ENCODE measurements at places on chromosomes 1 and 21. TPM values are rescaled to one million over a fixed set of nuclear protein-coding genes. Genes with fewer than 3 reads are reported as not detected.

- no peak overlapping the region for H3K4me3 ChIP-seq
- no peaks in the 10 kb centered on the region for H3K4me1 ChIP-seq
- no peaks in the 10 kb centered on the region for H3K27me3 ChIP-seq
These were observed 11.9 kb downstream of the NIPAL3 start for GRCh38 chr1:24427545-24427862.

DNA sequence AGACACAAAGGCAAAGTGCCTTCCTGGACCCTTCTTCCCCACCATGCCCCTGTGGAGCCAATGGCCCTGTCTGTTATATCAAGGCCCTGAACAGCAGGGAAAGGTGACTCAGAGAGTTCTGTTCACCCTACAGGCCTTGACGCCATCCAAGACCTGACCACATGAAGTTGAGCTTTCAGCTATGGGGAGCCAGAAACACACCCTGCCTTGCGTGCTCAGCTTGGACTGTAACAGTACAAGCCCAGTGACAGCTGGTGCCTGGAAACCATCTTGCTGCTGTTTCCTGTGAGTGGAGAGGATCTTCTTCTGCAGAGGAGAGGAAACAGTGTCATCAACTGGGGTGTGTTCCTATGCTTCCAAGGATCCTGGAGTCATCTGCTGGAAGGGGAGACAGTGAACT, 165.0 kb upstream of the IRF2BP2 start:
- H3K4me3 ChIP-seq = no peak overlapping the region
- H3K27me3 ChIP-seq = no peaks in the 10 kb centered on the region
- H3K36me3 ChIP-seq = no peaks in the 10 kb centered on the region
- H3K4me1 ChIP-seq = peaks cover 14% of the 10 kb centered on the region
- DNase-seq = no peak

DNA sequence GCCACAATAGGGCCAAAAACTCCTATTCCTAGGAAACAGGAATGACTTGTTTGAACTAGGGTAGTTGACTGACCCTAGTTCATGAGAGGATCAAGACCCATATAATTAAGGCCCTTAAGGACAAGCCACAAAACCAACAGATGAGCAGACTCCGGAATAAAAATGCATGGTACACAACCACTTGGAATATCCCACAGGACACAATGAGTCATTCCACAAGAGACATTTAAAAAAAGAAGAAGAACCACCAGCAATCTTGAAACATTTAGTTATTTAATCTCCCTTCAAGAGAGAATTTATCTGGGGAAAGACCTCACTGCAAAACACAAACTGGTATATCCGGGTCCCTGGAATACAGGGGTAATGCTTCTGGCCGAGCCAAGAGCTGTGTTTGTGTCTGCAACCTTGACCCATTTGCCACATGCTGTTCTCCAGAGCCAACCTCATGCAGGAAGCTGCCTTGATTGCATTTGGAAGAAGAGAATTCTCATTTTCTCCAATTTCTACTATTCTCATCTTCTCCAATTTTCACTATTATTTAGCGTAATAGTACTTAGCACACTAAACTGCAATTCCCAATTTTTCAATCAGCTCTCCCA, 135.5 kb downstream of the TGFBR3 start:
- no peak overlapping the region for H3K4me3 ChIP-seq
- no peak for DNase-seq
- no peaks in the 10 kb centered on the region for H3K4me1 ChIP-seq

Gene GCSAML
- 6.7 TPM for total RNA-seq

- H3K4me3 ChIP-seq = no peak overlapping the region
- no peaks in the 10 kb centered on the region for H3K27me3 ChIP-seq
- DNase-seq = no peak
These were observed 5.5 kb downstream of the KLF18 start for GRCh38 chr1:44135886-44136285.

DNA sequence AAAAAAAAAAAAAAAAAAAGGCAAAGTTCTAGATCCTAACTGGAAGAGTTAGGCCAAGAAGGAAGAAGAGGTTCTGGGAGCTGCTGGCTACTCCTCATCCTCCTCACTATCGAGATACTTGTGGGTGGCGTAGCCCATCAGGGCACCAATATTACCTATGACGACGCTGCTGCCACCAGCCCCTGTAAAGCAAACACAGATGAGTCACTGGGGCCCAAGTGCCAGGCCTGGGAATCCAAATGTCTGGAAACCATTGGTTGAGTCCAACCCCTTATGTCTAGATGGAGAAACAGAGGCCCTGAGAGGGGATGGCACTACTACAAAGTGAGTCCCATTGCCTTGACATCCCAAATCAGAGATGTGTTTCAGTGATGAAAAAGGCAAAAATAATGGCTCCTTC, 5.7 kb downstream of the IFI6 start:
- DNase-seq = no peak
- peaks cover 33% of the 10 kb centered on the region for H3K4me1 ChIP-seq
- H3K36me3 ChIP-seq = peaks cover 16% of the 10 kb centered on the region
- H3K27me3 ChIP-seq = no peaks in the 10 kb centered on the region
- H3K4me3 ChIP-seq = no peak overlapping the region

DNA sequence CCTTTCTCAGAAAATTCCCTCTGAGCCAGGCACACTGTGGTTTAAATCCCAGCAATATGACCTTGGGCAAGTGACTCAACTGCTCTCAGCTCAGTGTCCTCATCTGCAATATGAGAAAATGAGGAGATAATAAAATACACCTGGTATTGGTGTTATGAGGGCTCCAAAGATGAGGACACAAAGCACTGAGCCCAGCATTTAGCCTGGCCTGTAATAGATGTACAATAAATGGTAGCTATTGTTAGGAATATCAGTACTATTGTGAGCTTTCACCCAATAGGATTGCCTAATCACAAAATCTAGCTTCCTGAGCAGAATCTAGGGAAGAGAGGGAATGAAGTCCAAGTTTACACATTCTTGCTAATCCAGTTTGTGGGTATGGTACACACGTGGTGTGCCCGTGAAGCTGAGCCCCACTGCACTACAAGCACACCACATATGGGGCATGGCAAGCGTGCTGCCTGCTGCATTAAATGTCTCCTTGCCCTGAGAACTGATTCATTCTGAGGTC, 24.3 kb upstream of the SLC30A1 start:
- H3K4me1 ChIP-seq = peaks cover 5% of the 10 kb centered on the region
- no peak overlapping the region for H3K4me3 ChIP-seq
- H3K36me3 ChIP-seq = no peaks in the 10 kb centered on the region
- no peak overlapping the region for H3K27ac ChIP-seq

Gene CFHR4
- not detected for total RNA-seq

GRCh38 chr1:66445492-66446181, 88.3 kb upstream of the SGIP1 start:
- peak; percentile 49 for DNase-seq
- H3K27ac ChIP-seq = peak overlapping the region; percentile 72
- peak overlapping the region; percentile 25 for H3K4me3 ChIP-seq
- H3K36me3 ChIP-seq = no peaks in the 10 kb centered on the region

- H3K4me3 ChIP-seq = no peak overlapping the region
- no peak overlapping the region for H3K27ac ChIP-seq
- no peaks in the 10 kb centered on the region for H3K4me1 ChIP-seq
These were observed 91.3 kb downstream of the RPE65 start for GRCh38 chr1:68358439-68358838.

DNA sequence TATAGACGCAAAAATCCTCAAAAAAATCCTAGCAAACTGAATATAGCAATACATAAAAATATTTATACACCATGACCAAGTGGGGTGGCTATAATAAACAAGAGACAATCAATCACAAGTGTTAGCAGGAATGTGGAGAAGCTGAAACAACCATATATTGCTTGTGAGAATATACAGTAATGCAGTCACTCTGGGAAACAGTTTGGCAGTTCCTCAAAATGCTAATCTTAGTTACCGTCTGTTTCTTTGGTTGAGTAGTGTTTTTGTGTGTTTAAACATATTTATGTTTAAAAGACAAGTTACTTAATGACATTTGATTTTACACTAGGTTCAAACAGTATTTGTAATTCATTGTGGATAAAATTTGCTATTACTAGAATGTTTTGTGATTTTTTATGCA, 792.0 kb downstream of the LTN1 start:
- H3K4me1 ChIP-seq = no peaks in the 10 kb centered on the region
- H3K27ac ChIP-seq = no peak overlapping the region
- no peak overlapping the region for H3K4me3 ChIP-seq
- no peaks in the 10 kb centered on the region for H3K36me3 ChIP-seq
- no peaks in the 10 kb centered on the region for H3K27me3 ChIP-seq
- no peak for DNase-seq

DNA sequence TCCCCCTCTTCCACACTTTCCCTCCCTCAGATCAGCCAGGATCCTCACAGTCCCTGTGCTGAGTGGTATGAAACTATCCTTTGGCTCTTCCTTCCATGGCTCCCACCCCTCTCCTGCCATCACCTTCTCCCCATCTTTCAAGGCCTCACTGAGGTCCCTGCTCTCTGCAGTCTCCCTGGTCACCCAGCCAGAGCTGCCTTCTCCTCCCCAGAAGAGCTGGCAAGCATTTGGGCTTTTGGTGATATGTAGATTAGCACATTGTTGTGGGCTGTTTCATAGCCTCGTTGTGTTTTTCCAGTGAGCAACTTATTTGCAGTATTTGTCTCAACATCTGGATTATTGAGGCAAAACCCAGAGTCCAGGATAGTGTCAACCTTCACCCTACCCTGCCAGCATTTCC, 2.2 kb downstream of the CSF1 start:
- H3K36me3 ChIP-seq = no peaks in the 10 kb centered on the region
- H3K4me1 ChIP-seq = peaks cover 12% of the 10 kb centered on the region
- no peaks in the 10 kb centered on the region for H3K27me3 ChIP-seq
- no peak overlapping the region for H3K27ac ChIP-seq
- H3K4me3 ChIP-seq = no peak overlapping the region

Gene TAF13
- total RNA-seq = 17.6 TPM

- no peaks in the 10 kb centered on the region for H3K27me3 ChIP-seq
- no peak overlapping the region for H3K4me3 ChIP-seq
- no peaks in the 10 kb centered on the region for H3K36me3 ChIP-seq
- H3K4me1 ChIP-seq = peaks cover 4% of the 10 kb centered on the region
- H3K27ac ChIP-seq = no peak overlapping the region
These were observed 31.5 kb downstream of the COL18A1 start for GRCh38 chr21:45436351-45437065.

Gene ACTL8
- total RNA-seq = not detected

GRCh38 chr1:113353580-113353979, 36.7 kb upstream of the MAGI3 start:
- H3K27ac ChIP-seq = no peak overlapping the region
- H3K27me3 ChIP-seq = no peaks in the 10 kb centered on the region
- no peaks in the 10 kb centered on the region for H3K4me1 ChIP-seq
- no peak overlapping the region for H3K4me3 ChIP-seq
- no peak for DNase-seq

Gene METTL25B
- 29.0 TPM for total RNA-seq

DNA sequence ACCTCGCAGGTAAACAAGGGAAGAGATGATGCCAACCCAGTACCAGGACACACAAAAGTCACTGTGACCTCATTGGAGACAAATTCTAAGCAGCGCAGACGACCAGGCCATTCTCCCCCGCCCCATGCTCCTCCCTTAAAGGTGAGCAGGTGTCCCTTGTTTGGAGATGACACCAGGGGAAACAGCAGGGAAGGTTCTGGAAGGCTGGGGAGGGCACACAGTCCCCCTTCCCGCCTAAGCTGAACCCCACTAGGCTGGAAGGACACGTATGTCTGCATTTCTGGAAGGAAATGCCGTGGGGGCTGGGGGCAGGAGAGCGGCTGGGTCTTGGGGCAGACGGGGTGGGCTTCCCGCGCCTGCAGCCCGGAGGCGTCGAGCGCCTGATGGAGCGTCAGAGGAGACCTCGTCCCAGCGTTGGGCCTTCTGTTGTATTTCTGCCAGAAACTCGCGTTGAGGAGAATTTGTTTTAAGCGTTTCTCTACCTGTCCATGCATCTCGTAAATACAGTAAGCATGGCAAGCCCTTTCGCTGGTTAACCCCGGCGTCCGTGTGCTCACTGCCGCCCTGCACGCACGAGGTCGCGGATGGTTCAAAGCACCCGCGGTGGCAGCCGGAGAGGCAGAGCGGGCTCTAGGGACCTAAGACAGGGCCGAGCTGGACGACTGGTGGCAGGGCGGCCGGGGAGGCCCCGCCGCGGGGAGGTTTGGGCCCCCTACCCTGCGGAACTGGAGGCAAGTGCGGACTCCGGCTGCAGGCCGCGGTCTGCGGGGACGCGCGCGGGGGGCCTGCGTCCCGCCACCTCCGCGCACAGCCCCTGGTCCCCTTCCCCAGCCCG, 1.2 kb upstream of the LHX4 start:
- H3K27me3 ChIP-seq = peaks cover 13% of the 10 kb centered on the region
- H3K4me1 ChIP-seq = peaks cover 12% of the 10 kb centered on the region
- no peak for DNase-seq
- H3K36me3 ChIP-seq = no peaks in the 10 kb centered on the region

Gene CRYBG2
- total RNA-seq = 1.5 TPM

DNA sequence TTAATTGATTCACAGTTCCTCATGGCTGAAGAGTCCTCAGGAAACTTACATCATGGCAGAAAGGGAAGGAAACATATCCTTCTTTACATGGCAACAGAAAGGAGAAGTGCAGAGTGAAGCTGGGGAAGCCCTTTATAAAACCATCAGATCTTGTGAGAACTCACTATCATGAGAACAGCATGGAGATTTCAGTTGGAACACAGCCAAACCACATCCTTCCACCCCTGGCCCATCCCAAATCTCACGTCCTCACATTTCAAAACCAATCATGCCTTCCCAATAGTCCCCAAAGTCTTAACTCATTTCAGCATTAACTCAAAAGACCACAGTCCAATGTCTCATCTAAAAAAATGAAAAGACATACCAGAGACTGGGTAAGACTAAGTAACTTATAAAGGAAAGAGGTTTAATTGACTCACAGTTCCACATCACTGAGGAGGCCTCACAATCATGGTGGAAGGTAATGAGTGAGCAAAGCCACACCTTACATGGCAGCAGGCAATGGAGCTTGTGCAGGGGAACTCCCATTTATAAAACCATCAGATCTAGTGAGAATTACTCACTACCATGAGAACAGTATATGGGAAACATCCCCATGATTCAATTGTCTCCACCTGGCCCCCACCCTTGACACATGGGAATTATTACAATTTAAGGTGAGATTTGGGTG, 105.2 kb downstream of the MRPL39 start:
- no peaks in the 10 kb centered on the region for H3K4me1 ChIP-seq
- H3K27ac ChIP-seq = no peak overlapping the region
- H3K36me3 ChIP-seq = no peaks in the 10 kb centered on the region
- H3K27me3 ChIP-seq = no peaks in the 10 kb centered on the region
- DNase-seq = peak; percentile 44

Gene PRDM16
- total RNA-seq = 0.59 TPM

DNA sequence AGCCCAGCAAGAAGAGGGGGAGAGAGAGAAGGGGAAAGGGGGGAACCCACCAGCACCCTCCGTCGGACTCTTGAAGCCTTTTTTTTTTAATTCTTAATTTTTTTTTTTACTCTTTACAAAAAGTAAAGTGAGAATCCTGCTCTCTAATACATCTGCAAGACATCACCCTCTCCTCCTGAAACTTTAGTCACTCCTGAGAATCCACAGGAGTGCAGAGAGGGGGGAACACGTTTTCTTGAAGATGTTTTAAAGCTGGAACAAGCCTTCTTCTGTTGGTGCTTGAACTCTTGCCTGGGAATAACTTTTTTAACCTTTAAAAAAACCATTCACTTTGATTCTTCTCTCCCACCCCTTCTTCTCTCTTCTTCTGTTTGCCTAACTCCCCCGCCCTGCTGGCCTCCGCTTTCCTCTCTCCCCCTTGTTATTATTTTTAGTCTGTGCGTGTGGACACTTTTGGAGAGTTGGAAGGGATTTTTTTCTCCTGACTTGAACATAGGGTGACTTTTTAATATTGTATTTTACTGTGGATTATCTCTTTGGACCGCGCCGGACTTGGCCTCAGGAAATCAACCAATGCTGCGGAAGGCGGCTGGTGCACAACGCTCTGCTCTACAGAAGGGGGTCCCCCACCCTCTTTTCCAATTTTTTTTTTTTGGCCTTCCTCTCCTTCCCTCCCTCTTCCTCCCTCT, 383 bp upstream of the PRRX1 start:
- no peak overlapping the region for H3K27ac ChIP-seq
- H3K4me3 ChIP-seq = no peak overlapping the region
- H3K27me3 ChIP-seq = peaks cover 6% of the 10 kb centered on the region
- no peaks in the 10 kb centered on the region for H3K36me3 ChIP-seq
- H3K4me1 ChIP-seq = no peaks in the 10 kb centered on the region
- no peak for DNase-seq
